AG08396 (cell line): ENCODE measurements at places on chromosomes 1 and 21.

GRCh38 chr1:86926883-86927282, 12.4 kb downstream of the HS2ST1 start:
- DNase-seq: no peak

GRCh38 chr1:200369131-200369530, 40.7 kb downstream of the ZNF281 start:
- no peak for DNase-seq

DNA sequence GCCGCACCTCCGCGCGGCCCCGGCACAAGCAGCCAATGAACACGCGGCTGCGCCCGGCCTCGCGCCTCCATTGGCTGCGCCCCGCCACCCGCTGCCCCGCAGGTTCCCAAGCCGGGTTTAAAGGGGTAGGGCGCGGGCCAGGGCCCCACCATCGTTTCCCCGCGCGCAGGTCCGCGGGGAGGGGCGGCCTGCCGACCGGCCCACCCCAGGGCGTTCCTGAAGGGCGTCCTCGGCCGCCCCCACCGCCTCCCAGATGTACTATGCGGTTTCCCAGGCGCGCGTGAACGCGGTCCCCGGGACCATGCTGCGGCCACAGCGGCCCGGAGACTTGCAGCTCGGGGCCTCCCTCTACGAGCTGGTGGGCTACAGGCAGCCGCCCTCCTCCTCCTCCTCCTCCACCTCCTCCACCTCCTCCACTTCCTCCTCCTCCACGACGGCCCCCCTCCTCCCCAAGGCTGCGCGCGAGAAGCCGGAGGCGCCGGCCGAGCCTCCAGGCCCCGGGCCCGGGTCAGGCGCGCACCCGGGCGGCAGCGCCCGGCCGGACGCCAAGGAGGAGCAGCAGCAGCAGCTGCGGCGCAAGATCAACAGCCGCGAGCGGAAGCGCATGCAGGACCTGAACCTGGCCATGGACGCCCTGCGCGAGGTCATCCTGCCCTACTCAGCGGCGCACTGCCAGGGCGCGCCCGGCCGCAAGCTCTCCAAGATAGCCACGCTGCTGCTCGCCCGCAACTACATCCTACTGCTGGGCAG, at the start of gene OLIG1:
Gene OLIG1, plus strand, starts transcription at position 148 of the 750 bp plus-strand sequence. Its CDS starts 106 bp downstream, at position 254.
- peak; percentile 35 for DNase-seq

- peak; percentile 35 for DNase-seq
Measured at GRCh38 chr1:220908757-220909156, 29.5 kb downstream of the HLX start.

- no peak for DNase-seq
Measured at GRCh38 chr1:231058416-231059109, 18.5 kb upstream of the FAM89A start.

GRCh38 chr1:10489291-10490055, 14.7 kb downstream of the PEX14 start:
- DNase-seq: no peak

GRCh38 chr1:186512698-186513457, 52.0 kb upstream of the PDC start:
- no peak for DNase-seq

GRCh38 chr1:160996178-160996577, 24.8 kb downstream of the F11R start:
- no peak for DNase-seq

GRCh38 chr1:97245682-97246081, 524.1 kb downstream of the PTBP2 start:
- no peak for DNase-seq

DNA sequence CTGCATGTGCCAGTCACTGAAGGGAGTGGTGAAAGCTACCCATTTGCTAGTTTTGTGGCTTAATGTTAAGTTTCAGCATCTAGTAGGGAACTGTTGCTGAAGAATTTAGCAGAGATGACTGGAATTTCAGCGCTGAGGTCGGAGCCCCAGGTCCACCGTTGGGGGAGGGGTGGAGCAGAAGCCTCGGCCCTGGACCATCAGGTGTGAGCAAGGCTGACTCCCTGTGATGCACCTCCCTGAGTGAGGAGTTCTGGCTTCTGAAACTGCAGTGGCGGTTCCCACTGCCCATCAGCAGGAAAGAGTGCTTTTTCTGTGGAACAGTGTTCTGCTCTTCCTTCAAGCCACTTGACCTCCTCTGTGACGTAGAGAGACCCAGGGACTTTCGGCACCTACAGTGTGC, 1.3 kb downstream of the NOS1AP start:
- DNase-seq: no peak

- no peak for DNase-seq
Measured at GRCh38 chr1:10631121-10631810, 156.5 kb downstream of the PEX14 start.

DNA sequence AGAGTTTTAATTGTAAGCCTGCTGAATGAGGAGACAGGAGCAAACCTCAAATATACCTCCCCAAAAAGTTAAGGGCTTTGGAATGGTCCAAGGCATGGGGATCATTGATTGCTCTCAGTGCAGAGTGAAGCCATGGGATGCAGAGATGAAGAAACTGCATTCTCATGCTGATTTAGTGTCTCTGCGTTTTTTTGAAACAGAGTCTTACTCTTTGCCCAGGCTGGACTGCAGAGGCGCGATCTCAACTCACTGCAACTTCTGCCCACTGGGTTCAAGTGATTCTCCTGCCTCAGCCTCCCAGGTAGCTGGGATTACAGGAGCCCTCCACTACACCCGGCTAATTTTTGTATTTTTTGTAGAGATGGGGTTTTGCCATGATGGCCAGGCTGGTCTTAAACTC, 99.3 kb upstream of the ETV3 start:
- DNase-seq: no peak

DNA sequence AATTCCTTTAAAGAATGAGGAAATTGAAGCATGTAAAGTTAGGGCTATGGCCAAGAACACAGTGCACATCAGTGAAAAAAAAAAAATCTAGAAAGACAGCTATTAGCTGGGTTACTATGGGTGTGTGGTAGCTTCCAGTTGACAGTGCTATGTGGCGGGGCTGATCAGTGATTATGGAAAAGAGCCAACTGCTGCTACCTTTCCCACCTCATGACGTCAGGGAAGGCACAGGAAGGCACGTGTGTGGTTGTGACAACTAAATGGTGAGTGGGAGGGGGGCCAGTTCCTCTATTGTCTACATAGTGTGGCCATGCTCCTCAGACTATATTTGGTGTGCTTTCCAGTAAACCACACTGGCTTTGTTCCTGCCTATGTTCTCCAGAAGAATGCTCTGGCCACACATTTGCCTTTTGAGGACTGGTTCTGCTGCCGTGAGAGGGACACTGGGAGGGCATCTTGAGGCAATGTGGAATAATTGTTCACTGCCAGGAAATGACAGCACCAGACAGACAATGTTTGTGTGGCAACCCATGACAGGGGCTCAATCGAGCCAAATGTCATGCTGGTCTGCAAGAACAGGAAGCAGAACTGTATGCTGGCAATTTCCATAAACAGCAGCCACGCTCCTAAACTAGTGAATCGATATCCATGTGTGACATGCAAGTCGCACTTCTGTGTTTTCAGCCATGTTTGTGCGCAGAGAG, 3.0 kb upstream of the SDE2 start:
- DNase-seq: no peak

DNA sequence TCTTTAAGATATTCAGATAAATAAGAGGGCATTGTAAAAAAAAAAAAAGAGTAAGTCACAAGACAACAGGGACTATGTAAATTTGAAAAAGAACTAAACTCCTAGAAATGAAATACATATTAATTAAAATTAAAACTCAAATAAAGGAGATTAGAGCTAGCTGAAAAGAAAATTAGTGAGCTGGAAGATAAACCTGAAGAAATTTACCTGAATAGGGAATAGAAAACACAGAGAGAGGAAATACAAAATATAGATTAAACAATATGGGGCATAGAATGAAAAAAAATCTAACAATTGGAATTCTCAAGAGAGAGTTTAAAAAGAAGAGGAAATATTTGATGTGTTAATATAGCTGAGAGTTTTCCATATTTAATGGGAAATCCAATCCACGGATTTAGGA, 35.6 kb upstream of the TADA1 start:
- no peak for DNase-seq

- no peak for DNase-seq
Measured at GRCh38 chr21:20970691-20971090, 27.5 kb upstream of the NCAM2 start.

DNA sequence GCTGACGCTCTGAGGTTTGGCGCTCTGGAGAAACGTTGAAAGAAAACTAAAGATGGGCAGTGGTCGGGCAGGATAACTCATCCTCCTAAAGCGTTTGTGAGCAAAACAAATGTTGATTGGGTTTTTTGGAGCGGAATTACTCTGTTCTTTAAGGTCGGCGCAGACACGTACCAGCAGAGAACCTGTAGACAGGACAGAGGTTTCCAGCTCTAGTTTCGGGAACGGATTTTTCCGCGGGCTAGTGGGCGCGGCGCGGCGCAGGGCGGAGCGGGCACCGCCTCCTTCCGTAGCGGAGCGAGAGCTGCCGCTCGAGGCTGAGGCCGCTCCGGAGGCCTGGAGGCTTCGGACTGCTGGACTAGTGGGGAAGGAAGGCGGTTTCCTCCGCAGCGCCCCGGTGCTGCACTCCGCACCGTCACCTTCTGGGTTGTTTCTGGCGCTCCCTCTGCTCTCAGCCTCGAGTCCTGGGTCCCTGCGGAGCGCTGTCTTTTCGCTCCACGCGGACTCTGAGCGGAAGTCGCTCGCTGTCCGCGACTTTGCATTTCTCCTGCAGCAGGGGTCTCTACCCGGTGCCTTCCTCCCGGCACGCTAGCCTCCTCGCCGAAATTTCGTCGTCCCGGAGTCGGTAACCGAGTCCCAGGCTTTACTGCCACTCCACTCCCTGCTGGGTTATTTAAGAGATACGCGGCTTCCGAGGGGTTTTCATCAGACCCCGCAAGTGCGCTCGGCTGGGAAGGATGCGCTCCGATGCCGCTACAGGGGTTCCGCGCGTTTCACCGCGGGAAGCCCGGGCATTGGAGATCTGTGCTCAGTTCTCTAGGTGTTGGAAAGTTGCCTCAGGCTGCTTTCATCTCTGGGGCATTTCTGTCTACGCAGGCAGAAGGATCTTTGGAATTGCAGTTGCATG, 7.0 kb downstream of the FOXD2 start:
- peak; percentile 46 for DNase-seq

DNA sequence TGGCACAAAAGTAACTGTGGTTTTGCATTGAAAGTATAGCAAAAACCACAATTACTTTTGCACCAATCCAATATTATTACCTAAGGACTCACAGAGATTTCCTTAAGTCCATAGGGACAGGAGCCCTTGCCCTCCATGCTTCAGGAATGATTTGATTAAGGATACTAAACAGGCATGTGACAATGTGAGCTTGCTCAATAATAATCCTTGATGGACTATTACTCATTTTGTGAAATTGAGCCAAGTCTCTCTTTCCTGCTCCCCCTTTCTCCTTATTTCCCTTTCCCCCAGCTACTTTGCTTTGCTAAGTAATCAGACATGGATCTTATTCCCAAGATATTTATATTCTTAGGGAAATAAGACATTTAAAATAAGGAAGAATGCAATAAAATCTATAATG, 21.6 kb upstream of the RGL1 start:
- DNase-seq: no peak

GRCh38 chr1:163203561-163203960, 845 bp upstream of the RGS5 start:
- no peak for DNase-seq

- DNase-seq: no peak
Measured at GRCh38 chr1:89800022-89800655, 20.7 kb upstream of the LRRC8D start.

DNA sequence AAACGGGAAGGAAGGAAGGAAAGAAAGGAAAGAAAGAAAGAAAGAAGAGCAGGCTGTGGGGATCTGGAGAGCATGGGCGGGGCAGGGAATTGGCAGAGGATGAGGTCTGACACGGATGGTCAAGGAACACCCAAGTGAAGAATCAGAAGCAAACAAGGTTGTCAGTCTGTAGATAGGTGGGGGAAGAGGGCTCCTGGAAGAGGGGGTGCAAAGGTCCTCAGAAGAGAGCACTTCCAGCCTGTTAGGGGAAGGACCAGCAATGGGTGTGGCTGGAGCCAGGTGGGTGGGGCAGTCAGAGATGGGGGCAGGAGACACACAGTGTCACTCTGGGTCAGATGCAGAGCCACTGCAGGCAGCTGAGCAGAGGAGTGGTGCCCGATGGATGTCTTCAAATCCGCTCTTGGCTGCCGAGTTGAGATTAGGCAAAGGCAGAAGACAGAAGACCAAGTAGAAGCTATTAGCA, 11.0 kb upstream of the PLA2G2C start:
- DNase-seq: no peak

- DNase-seq: no peak
Measured at GRCh38 chr1:97038410-97038809, 316.8 kb downstream of the PTBP2 start.

DNA sequence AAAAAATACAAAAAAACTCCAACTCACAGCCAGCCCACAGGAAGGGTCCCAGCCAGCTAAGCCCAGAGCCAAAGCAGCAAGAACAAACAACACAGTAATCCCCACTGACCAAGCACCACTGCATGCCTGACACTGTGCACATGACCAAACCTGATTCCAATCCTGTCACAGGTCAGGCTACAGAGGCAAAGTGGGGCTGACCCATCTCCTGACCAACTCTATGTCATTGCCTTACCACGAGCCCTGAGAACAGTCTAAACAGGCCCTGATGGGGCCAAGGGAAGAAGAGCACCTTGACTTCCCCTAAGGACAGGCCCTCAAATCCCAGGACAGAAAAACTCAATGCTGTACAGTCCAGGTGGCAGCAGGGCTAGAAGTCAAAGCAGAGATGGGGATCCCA, 2.4 kb downstream of the LSS start:
- no peak for DNase-seq

DNA sequence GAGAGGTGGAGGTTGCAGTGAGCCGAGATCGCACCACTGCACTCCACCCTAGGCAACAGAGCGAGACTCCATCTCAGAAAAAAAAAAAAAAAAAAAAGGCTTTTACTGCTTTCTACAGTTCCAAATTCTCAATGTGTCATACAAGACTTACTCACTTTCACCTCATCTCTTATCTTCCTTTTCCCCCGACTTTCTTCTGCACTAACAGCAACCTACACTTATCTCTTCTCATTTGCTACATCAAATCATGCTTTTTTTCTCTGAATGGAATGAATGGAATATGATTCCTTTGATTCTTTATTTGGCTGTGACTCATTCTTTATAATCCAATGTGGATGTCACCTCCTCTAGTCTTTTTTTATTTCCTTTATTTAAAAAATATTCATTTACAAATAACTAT, 168.4 kb upstream of the DMRTA2 start:
- DNase-seq: no peak

GRCh38 chr1:45929257-45929687, 125.9 kb downstream of the MAST2 start:
- DNase-seq: peak; percentile 56

DNA sequence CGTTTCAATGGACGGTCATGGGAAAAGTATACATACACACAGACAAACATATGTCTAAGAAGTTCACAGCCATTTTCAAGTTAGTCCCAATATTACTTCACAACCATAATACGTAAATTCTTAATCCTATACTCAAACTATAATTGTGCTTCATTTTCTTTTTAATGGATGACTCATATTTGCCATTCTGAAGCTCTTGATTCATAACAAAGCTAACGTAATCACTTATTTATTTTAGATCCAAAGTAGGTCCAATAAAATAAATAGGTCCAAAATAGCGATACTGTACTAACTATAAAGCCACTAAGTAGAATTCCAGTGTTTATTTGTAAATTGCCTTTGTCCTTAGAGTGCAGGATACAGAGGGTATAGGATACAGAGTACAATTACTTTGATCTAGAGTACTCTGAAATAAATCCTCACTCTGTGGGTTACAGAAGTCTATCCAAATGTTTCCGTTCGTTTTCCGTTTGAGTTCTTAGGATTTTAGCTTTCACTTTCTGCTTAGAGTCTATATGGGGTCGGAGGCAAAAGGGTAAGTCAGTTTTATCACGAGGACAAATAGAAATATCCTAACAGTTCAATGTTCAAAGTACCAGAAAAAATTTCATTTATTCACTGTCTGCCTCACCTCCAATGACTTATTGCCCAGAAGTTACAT, 8.8 kb upstream of the C1orf115 start:
- DNase-seq: no peak
